ENCODE measurements at places on chromosomes 5 and 9.
A peak's percentile ranks its signal among the peaks of the same experiment; 100 is the strongest.

- no peak for DNase-seq
Observed at GRCh38 chr5:142753116-142753631, 17.0 kb upstream of the ARHGAP26 start.

GRCh38 chr9:109248133-109248581, 72.7 kb downstream of the EPB41L4B start:
- DNase-seq, result no peak

DNA sequence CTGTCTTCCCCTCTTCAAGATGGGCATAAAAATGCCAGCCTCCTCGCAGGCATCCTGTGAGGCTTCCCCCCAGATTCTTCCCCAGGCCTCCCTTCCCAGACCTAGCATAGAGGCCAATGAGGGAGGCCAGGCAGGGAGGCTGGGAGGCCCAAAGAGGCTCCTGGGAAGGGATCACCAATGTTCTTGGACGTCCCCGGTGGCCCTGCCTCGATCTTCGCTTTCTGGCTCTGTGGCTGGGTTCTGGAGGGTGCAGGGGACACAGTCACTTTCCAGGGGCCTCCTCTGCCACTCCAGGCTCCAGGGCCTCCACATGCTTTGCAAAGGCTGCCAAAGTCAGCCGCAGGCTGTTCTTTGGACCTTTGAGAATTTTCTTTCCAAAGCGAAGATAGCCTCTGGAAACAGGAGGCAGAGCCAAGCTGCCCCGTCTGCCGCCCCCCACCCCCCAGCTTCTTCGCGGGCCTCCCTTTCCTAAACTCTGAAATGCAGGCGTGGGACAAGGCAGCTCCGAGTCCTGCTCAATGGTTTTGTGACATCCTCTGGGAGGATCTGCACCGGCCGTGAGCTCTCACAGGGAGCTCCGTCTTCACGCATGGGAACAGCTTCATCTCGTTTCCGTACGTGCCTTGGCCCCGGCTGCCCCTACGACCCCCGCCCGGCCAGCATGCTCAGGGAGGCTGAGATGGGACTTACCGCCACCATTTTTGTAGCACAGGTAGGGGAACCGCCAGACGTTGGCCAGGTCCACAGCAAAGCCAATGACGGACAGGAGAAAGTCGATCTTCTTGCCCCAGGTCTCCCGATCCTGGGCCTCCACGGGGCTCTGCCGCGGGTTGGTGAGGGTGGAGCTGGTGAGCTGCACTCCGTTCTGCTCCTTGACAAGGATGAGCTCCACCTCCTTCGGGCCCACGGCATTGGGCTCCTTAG, 2.8 kb downstream of the SLC6A3 start:
- DNase-seq, result no peak

GRCh38 chr9:93268551-93269314, 84.8 kb downstream of the WNK2 start:
- DNase-seq, result no peak

- no peak for DNase-seq
Observed at GRCh38 chr5:14735944-14736343, 71.4 kb downstream of the OTULIN start.

DNA sequence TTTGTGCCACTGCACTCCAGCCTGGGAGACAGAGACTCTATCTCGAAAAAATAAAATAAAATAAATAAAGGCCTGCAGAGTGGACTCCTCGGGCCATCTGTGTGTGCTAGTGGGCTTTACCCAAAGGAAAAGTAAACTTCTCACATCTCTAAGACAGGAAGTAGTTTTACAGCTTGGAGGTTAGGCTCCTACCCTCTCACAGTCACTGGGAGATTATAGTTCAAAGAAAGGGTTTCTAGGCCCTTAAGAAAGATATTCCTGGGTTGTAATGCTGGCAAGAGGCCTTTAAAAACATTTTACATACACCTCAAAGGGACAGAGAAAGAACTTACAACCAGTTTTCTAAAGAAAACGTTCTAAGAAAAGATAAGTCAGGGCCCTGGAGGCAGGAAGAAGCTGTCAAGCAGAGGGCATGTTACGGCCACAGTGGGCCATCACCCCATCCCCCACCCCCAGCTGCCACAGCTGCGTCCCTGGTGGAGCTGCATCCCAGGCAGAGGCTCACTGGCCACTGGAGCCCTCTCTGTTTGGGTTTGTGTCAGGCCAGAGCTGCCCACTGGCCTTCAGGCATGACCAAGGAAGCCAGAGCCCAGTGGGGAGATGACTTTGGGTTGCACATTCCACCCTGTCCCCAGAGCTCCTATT, 78.1 kb upstream of the CDK20 start:
- DNase-seq, result no peak

GRCh38 chr5:95284572-95285408, at the start of gene MCTP1:
Gene MCTP1 (minus strand): TSS chr5:95285094.
- no peak for DNase-seq

GRCh38 chr5:130023604-130024003, 119.3 kb downstream of the CHSY3 start:
- DNase-seq, result no peak

DNA sequence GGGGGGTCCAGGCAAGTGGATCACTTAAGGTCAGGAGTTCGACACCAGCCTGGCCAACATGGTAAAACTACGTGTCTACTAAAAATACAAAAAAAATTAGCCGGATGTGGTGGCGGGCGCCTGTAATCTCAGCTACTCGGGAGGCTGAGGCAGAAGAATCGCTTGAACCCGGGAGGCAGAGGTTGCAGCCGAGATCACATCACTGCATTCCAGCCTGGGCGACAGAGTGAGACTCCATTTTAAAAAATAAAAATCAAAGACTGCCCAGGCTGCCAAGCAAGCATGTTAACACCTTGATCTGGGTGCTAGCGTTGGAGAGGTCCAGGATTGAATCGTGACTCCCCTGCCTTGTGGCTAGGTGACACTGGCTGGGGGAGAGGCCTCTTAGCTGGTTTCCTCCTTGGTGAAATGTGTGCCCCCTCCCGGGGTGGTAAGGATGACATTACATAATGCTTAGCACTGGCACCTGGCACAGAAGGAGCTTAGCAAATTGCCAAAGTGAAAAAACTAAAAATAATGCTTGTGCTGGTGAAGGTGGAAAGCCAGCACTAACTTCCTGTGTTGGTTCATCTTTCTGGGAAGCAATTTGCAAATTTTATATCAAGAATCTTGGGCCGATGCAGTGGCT, 2.2 kb upstream of the CIZ1 start:
- DNase-seq, result no peak

- DNase-seq, result no peak
Observed at GRCh38 chr5:61332851-61333320, 828 bp downstream of the ZSWIM6 start.

- no peak for DNase-seq
Observed at GRCh38 chr5:111385970-111386831, 126.1 kb downstream of the STARD4 start.

DNA sequence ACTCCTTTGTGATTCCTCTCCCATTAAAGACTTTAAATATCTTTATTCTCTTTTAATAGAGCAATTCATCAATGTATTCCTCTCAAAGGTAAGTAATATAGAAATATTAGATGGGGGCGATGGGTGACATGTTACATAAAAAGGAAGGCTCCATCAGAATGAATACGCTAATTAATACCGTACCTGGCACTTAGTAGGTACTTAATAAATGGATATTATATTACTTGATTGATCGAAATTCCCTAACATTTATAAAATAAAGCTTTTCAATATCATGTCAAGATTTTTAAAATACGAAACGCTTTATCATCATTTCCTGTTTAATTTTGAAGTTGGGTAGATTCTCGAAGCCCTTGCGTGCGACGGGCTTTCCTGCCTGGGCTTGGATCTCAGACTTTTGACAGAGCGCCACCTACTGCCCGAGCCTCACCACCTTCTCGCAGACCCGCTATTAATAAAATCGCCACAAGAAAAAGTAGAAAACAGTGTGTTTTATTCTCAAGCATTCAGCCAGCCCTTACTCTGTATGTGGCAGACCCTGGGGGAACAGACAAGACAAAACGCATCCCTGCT, 99.4 kb downstream of the C5orf15 start:
- DNase-seq, result peak; percentile 1

DNA sequence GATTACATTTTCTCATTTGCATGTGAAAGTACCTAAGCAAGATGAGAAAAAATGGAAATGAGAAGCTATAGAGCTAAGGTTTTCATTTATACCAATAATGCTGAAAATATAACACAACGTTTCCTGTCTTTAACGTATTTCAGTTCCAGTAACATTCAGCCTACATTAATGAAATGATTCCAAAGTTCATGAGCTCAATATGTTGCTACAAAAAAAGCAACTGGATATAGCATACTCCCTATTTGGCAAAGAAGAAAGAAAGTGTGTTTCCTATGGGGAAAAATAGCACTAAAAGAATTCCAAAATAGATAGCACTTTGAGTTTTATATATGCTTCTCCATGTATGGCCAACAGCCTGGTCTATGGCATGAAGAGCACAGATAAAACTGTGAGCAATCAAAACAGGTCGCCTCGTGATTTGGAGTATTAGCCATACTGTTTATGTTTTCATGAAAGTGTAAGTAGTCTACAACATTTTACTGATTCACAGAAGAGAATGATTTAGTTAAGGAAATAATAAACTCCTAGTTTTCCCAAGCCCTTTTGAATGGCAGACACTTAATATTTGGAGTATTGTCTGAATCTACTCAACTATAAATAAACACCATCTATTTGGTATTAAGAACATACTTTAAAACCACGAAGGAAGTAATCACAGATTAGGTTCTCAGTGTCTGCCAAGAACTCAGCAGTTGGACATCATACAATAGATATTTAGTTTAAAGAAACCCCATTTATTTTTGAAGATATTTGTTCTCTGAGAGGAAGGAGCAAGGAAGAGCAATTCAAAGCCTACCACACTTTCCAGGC, 258.7 kb upstream of the RASA1 start:
- DNase-seq, result no peak

- no peak for DNase-seq
Observed at GRCh38 chr9:131516100-131516499, 13.4 kb downstream of the POMT1 start.

- no peak for DNase-seq
Observed at GRCh38 chr5:68995845-68996545, 97.8 kb upstream of the SLC30A5 start.

DNA sequence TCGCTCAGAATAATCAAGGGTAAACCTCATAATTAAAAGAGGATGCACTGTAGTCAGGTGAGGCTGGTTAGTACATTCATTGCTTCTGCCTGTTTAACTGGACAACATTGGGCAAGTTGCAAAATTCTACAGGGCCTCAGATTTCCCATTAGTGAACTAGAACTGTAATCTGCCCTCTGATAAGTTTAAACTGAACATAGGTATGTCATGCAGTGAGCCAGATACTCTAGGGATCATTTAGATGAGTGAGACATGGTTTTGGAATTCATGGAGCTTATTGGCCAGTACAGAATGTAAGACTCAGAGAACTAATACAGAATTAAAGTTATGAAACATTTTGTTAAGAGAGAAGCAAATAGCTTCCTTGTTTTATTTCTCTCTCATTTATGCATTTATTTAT, 35.9 kb downstream of the RNF44 start:
- DNase-seq, result no peak

DNA sequence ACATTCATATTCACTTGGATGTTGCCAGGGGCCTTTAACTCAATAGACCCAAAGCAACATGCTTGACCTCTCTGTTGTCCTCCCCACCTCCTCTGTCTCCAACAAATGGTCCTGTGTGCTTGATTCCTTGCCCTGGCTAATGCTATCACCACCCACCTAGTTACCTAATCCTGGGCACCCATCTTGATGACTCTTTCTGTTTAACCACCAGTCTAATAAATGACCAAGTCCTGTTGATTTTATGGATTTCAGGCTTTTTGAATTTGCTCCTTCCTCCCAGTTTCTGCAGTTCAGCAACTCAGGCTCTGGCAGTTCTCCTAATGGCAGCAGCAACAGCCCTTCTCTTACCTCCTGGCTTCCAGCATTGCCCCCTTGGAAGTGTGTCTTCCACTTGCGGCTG, 246.3 kb upstream of the KLF4 start:
- no peak for DNase-seq

GRCh38 chr5:5523066-5523505, 100.6 kb downstream of the ICE1 start:
- DNase-seq, result no peak

DNA sequence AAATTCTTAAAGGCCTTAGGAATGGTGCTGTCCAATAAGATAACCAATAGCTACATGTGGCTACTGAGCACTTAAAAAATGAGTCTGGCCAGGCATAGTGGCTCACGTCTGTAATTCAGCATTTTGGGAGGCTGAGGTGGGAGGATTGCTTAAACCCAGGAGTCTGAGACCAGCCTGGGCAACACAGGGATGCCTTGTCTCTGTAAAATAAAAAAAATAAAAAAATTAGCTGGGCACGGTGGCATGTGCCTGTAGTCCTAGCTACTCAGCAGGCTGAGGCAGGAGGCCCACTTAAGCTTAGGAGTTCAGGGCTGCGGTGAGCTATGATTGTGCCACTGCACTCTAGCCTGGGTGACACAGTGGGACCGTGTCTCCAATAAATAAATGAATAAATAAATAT, 1.3 kb upstream of the SLC22A5 start:
- DNase-seq, result no peak

DNA sequence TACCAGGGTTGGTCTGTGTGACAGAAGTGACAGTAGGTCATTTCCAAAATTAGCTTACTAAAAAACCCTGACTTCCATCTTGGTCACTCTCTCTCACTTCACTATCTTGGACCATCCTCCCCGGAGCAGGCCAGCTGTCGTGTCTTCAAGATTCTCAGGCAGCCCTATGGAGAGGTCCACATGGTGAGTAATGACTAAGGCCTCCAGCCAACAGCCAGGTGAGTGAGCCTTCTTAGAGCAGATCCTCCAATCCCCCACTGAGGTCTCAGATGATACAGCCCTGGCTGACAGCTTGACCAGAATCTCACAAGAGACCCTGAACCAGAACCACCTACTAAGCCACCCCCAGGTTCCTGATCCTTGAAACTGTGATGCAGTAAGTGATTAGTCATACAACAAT, 92.0 kb downstream of the DCP2 start:
- DNase-seq, result no peak

DNA sequence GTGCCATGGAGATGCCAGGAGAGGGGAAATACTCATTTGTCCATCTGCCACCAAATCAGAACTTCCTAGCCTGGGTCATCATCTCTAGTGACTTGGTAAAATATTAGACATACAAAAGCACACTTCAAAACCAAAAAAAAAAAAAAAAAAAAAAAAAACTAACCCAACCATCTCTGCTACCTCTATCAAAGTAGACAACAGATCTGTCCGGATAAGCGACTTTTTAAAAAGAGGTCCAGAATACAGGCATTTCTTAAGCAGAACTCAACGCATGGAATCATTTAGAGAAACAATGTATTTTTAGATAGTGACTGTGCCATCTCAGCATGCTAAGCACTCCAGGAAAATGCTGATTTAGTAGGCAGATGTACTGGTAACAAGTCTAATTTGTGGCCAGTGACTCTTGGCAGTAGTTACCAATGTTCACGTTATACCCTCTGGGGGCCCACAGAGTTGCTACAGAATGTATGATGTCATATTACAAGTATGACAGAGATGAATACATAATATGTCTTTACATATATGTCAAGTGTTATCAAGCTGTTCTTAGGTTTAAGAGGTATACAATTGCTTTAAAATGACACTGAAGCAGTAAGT, 107.8 kb downstream of the SMIM23 start:
- no peak for DNase-seq

GRCh38 chr9:95506428-95506677, 10.4 kb downstream of the PTCH1 start:
- DNase-seq, result no peak
